ENCODE measurements at places on chromosomes 13 and 19. TPM values are rescaled to one million over a fixed set of nuclear protein-coding genes. Genes with fewer than 3 reads are reported as not detected.

GRCh38 chr13:27965740-27966640 lies 3.1 kb downstream of the CDX2 start:
- DNase-seq: no peak

DNA sequence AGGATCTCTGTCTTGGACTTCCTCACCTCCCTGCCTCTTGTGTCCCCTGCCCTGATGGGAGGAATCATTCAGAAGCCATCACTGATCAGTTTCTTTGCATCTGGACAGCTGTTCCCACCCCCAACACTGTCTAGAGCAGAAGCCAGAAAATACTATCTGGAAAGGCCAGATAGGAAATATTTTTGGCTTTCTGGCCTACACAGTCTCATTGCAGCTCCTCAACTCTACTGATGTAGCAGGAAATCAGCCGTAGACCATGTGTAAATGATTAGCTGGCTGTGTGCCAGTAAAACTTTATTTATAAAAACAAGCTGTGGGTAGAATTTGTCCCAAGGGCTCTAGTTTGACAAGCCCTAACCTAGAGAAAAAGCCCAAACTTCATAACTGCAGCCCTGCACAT lies 5.6 kb downstream of the SIGLEC7 start:
- DNase-seq: no peak

DNA sequence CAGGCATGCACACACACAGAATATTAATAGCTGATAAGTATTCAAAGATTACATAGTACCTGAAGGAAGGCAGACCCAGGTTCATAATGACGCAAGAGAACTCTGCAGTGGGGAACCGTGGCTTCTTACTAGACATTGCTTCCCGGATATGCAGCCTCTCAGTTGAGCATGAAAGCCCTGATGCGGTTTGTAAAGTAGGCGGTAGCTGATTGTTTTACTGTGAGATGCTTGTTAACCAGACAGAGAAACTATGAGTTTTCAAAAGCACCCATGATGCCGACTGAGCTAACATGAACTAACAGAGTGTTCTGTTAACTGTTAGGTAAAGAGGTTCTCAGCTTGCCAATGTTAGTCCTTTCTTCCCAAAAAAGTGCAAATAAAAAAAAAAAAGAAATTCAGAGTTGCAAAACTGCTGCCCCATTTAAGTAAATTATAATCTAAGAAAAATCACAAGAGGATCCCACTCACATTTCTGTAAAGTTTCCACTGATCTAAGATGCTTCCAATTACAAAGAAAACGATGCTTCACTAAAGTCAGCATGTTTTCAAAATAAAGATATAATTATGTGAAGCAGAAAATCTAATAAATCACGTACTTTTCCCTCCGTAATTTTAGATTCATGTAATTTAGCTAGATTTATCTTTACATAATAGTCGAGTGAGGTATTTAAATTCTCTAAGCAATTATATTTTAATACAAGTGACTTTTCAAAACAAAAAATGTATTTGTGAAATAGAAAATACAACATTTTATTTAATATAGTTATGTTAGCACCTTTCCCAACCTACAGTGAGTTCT lies 2.2 kb downstream of the FLT1 start:
- DNase-seq: no peak

Gene THAP8
- 4.2 TPM for total RNA-seq

Gene TNNT1
- total RNA-seq: 54.1 TPM

Gene YJEFN3
- 5.8 TPM for total RNA-seq

Gene CEACAM5
- total RNA-seq: not detected
